ENCODE measurements at places on chromosomes 5 and 9.

- DNase-seq = no peak
These were observed 133.9 kb downstream of the MAN2A1 start for GRCh38 chr5:109823597-109823996.

- no peak for DNase-seq
These were observed 40.2 kb upstream of the TEX48 start for GRCh38 chr9:114722081-114722621.

DNA sequence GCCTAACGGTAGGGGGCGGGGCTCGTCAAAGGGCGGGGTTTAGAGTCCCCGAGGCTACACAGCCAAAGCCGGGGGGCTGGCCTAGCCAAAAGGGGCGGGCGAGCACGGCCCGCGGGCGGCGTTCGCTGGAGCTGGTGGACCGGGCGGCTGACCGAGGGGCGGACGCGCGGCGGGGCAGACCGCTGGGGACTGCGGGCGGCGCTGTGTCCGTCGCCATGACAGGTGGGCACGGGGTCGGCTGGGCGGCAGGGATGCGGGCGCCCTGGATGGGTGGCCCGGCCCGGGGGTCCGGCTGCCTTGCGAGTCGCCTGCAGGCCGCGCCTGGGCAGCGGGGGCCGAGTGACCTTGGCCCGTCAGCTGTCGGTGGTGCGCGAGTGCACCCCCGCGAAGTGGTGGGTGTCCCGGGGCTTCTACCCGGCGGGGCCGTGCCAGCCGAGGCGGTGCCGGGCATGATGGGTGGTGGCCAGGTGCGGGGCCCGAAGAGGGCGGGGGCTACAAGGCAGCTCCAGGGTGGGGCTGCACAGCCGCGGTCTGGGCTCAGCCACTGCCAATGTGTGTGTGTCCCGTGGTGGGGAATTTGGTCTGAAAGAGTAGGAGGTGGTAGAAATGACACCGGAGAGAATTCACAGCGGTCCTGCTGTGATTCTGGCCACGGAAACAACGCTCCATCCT is at the start of gene CARD19:
CARD19 (plus strand) TSS at position 87 of the 672 bp plus-strand sequence; CDS start at position 216, 129 bp downstream.
- DNase-seq = peak; percentile 41

DNA sequence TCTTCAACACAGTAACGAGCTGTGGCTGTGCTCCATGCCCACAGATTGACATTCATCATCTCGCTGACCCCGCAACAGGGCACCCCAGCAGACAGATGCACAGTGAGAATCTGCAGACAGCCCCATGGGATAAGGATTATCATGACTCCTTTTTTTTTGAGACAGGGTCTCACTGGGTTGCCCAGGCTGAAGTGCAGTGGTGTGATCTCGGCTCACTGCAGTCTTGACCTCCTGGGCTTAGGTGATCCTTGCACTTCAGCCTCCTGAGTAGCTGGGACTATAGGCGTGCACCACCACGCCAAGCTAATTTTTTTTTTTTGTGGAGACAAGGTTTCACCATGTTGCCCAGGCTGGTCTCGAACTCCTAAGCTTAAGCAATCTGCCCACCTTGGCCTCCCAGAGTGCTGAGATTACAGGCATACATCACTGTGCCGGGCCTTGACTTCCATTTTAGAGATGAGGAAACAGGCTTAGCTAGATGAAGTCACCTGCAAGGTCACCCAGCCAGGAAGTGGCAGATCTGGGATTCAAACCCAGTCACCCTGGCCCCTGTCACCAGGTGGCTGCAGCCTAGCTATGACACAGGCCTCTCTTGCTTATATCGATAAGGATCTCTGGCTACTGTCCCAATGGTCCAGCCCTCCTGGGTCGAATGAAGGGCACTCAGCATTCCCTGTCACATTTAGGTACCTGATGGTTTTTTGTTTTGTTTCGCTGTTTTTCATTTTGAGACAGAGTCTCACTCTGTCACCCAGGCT is 5.1 kb downstream of the AIF1L start:
- DNase-seq = no peak

- DNase-seq = no peak
These were observed 3.6 kb upstream of the FUT7 start for GRCh38 chr9:137035507-137035834.

DNA sequence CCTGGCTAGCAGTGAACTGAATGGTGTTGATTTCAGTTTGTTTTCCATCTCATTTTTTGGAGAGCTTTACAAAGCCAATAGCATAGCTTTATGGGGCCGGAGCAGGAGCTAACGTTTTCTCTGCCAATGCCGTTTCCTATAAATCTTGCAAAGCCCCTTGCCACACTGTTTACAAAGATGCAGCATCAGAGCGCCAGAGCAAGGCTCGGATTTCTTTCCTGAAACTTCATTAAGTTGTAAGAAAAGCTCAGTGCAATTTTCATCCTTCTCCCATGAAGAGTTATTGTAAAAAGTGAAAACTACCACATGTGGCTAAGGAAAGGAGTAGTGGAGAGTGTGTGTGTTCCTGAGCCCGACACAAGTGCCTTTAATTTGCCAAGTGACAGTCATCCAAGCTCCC is 178.2 kb upstream of the GDNF start:
- DNase-seq = no peak

GRCh38 chr9:108108852-108109448 is 619.4 kb upstream of the KLF4 start:
- DNase-seq = no peak

DNA sequence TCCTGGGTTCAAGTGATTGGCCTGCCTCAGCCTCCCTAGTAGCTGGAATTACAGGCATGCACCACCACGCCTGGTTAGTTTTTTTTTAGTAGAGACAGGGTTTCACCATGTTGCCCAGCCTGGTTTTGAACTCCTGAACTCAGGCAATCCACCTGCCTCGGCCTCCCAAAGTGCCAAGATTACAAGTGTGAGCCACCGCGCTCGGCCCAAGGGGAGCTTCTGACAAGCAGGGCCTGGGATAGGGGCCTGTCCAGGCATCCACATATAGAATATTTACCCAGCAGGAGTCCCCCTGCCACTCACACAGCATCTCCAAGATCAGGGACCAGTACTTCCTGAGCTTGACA is 10.1 kb downstream of the IRF1 start:
- no peak for DNase-seq

DNA sequence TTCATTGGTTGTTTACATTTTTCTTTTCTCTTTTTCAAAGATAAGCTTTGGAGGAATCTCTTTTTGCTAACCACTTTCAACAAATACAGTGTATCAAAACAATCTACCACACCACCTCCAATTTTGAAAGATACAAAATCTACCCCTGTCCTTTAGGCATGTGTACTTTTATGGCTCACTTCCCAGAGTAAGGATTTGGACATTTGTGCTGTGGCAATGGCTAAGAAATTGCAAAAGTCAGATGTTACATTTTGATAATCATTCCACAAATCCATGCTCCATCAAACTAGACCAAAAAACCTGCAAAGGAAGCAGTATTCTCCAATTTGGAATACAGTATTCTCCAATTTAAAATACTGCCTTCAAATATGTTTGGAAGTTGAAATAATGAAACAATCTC is 204.9 kb downstream of the MCTP1 start:
- no peak for DNase-seq

GRCh38 chr9:68963416-68963815 is 50.5 kb downstream of the PRKACG start:
- DNase-seq = no peak

GRCh38 chr5:657570-657969 is 35.6 kb downstream of the TPPP start:
- DNase-seq = no peak

DNA sequence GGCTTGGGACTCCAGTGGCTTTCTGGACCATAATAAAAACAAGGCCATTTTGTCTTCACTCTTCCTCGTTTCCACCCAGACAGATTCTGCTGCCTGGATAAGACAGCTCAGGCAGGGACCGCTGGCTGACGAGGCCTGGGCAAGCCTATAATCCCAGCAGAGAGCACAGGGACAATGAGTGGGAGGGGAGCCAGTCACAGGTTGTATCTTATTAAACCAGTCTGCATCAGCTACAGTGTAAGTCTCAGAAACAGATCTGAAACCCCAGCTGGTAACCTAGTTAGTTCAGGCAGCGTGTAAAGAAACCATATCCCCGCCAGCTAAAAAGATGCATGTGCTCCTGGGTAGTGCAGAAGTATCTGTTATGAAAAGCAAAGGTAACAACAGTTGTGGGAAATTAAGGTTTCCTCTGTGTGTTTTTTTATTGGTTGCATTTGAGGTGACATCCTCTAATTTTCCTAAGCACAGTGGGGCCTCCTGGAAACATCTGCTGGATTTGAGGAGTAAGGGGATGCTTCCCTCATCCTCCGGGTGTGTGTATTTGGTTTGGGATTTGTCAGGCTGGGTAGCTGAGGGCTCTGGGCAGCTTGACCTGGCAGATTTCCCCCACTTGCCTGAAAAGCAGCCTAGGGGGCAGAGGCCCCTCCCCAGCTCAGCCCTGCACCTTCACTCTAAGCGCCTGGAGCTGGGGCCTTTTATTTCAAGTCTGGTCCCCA is 15.2 kb upstream of the TAL2 start:
- no peak for DNase-seq

GRCh38 chr5:103523319-103523718 is 39.3 kb downstream of the NUDT12 start:
- no peak for DNase-seq

- no peak for DNase-seq
These were observed 220.8 kb upstream of the RFX3 start for GRCh38 chr9:3746296-3747275.

DNA sequence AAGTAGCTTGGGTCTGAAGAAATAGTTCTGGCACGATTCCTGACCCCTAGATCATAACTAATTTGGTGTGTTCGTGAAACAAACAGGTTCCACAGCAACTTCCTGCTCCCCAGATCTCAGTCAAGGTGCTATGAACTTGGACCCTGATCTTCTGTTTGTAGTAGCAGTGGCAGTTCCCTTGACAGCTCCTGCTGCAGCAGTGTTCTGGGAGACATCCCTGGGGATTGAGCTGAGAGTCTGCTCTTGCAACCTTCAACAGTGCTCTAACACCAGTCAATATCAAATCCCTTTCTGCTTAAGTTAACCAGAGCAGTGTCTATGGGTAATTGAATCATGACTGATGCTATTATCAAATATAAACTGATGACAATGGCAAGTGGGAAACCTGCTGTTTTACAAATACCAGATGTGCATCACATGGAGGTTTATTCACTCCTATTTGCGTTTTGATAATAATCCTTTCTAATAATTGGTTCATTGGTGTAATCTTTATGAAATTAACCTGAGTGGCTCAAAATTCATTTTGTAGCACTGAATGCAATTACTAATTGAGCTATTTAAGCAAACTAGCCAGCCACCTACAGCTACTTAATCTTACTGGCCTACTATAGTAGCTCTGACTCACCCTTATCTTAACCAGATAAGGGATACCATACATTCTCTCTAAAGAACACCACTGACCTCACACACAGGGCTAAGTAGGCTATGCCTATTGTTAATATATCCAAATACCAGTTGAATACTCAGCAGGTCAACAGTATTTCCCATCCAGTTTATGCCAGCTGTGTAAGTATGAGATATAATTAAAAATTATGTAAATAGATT is 21.9 kb downstream of the KDM4C start:
- no peak for DNase-seq

GRCh38 chr9:100583014-100583802 is 5.3 kb downstream of the CAVIN4 start:
- no peak for DNase-seq

- DNase-seq = no peak
These were observed 8.5 kb downstream of the CDX1 start for GRCh38 chr5:150175076-150175475.

DNA sequence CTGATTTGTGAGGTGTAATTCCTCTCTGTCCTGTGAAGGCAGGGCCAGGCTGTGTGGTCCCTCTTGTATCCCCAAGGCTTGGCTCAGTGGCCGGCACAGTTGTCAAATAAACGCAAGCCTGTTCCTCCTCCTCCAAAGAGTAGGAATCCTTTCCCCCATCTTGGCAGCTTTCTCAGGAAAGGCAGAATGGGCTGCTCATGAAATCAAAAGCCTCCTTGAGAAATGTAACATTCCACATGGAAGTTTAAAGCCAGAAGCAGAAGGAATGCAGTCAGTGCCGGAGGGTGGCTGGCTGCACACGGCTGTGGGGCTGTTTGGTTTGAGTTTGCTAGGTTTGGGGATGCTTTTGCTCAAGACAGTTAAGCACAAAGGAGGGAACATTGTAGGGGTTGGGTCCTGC is 34.5 kb upstream of the MED10 start:
- DNase-seq = no peak

- DNase-seq = no peak
These were observed 130.2 kb upstream of the SPEF2 start for GRCh38 chr5:35487233-35488025.

DNA sequence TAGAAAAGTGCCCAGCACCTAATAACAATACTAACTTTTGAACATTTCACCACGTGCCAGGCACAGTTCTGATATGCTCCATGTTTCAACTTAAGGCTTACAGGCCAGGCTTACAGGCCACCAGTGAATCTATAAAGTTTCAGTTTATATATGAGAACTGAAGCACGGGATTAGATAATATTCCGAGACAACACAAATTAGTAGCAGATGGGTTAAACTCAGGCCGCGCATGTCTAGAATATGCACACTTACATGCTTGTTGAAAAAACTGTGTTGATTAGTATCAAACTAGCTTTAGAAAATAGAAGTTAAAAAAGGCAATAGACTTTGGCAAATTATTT is 587.9 kb downstream of the MTRR start:
- no peak for DNase-seq

All from KBM-7 (cell line).